ENCODE measurements at places on chromosomes 7 and 10.

GRCh38 chr7:55065511-55066229 is 46.9 kb downstream of the EGFR start:
- no peak for DNase-seq

- DNase-seq = peak; percentile 95
Measured at GRCh38 chr7:81684514-81685269, 85.2 kb downstream of the HGF start.

DNA sequence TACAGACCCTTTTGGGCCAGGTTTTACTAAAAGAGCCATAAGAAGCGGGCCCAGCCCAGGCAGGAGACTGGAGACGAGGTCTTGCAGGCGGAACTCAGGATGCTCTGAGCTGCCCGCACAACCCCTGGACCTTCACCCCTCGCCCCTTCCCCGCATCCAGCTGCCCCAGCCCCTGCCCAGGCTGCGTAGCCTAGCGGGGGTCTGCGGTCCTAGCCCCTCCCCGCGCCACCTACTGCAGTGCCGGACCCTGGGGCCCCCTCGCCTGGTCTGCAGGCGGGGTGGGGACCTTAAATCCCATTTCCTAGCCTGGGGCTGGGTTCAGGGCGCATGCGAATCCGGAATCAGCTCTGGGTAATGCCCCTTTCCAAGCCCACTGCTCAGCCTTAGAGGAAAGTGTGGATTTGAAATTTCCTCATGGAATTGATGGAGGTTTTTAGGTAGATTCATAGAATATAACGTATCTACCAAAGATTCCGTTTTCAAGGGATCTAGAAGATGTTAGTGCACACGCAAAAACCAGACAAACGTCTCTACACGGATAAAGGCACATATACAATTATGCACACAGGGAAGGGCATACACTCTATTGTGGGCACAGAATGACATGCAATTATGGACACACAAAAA is 546 bp upstream of the HOXA3 start:
- no peak for DNase-seq

GRCh38 chr10:100749309-100750217 is 4.2 kb downstream of the PAX2 start:
- DNase-seq = no peak

DNA sequence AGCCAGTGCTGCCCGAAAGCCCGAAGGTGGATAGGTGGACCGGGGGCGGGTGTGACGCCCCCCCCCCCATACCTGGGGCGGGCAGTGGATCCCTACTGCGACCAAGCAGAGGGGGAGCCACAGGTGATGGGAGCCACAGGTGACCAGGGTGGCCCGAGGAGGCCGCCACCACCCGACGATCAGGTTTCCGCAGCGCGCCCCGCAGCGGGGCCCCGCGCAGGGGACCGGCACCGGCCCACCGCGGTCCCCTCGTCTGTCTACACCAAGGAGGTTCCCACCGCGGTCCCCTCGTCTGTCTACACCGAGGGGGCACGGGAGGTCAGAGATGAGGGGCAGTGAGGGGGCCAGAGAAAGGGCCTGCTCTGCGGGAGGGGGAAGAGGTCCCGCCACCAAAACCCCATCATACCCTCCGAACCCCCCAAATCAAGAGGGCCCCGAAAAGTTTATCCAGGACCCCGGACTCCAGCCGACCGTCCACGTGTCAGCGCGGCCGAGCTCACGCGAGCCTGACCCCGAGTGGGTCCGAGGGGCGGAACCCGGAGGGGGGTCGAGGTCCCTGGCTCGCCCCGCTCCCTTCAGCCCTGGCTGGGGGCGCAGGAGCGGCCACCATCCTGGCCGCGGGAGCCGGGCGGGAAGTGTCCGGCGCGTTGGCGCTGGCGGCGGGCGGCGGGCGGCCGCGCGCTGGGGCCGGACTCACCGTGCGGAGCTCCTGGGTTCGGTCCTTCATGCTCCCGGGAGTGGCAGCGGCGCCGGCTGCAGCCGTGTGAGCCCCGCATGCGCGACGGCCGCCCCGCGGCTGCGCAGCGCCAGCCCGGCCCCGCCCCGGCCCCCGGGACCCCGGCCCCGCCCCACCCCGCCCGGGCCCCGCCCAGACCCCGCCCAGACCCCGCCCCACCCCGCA is at the start of gene STX1A:
Gene STX1A, minus strand, starts transcription at position 765 of the 901 bp plus-strand sequence. Its CDS starts 38 bp downstream, at position 727.
- DNase-seq = no peak

DNA sequence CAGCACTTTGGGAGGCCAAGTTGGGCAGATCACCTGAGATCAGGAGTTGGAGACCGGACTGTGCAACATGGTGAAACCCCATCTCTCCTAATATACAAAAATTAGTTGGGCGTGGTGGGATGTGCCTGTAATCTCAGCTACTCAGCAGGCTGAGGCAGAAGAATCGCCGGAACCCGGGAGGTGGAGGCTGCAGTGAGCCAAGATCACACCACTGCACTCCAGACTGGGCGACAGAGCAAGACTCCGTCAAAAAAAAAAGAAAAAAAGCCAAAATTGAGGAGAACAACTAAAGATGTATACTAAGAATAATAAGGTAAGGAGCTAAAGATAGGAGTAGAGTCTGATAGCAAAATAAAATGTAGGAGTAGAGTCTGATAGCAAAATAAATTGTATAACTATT is 251.0 kb downstream of the KCND2 start:
- DNase-seq = no peak

DNA sequence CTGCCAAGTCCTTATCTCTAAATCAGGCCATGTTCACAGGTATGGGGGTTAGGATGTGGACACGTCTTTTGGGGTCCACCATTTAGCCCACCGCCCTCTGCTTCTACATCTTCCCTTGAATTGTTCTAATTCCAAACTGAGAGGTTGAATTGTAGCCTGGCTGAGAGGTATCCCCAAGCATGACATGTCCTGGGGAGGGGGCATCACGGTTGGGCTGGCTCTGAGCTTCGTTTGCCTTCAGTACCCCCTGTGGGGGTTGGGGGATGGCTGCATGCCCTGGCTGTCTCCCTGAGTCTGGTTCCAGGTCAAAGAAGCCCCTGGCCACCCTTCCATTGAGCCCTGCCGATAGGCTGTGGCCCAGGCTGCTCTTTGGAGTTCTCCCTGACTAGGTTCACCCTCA is 204.6 kb downstream of the GLRX3 start:
- no peak for DNase-seq

DNA sequence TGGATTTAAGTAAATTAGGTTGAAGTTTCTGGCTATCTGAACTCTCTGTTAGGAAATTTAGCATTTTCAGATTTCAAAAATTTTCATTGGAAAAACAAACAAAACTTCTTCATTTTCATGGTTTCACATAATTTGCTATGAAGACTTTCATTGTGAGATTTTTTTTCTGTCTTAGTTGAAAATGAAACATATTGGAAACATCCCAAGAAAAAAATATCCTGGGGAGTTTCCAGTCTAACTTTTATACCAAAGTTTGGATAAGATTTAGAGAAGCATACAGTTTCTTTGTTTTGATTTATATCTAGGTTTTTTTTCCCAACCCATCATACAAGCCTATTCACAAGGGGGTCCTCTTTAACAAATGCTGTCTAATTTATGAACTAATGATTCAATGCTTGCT is 300.5 kb upstream of the SEMA3A start:
- DNase-seq = no peak

- DNase-seq = no peak
Measured at GRCh38 chr7:152313217-152313616, 122.6 kb downstream of the KMT2C start.

- no peak for DNase-seq
Measured at GRCh38 chr7:123627851-123628250, 26.2 kb downstream of the ASB15 start.

DNA sequence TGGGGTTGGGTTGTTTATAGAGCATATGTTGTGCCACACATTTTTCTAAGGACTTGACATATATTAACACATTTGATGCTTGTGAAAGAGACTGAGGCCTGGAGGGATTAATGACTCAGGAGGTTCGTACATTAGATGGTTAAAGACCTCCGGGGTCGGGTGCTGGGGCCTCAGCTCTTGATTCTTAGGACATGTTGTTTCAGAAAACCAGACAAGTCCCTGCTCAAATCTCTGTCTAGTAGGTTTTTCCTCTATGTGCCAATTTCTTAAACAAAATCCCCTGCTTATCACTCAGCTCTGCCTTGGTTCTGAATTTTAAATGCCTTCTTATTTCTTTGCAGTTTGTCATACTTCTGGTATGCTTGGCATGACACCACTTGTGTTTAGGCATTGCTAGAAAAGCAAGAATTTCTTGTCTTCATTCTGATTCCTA is 5.8 kb downstream of the UPP1 start:
- DNase-seq = no peak

DNA sequence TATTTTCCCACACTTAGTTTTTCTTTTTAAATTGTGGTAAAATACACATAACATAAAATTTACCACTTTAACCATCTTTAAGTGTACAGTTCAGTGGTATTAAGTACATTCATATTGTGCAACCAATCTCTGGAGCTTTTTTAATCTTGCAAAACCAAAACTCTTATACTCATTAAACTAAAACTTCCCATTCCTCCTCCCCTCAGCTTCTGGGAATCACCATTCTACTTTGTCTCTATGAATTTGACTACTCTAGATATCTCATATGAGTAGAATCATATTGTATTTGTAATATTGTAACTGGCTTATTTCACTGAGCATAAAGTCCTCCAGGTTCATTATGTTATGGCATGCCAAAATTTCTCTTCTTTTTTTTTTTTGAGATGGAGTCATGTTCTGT is 86.4 kb upstream of the JAZF1 start:
- DNase-seq = no peak

DNA sequence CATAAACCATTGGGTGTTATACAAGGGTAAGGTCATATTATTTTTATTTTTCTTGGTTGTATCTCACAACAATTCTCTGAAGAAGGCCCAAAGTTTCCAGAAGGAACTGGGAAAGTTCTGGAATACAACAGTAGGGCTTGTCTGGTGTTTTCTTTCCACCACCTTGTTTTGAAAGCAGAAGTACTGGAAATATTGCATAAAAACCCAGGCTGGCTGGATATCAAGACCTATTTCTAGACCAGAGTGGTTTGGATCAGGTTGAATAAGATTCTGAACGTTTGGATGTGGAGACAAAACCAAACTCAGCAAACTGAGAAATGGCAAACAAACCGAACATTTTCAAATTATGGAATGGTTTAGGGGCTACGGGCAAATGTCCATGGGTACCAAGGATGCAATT is 182.6 kb upstream of the FZD8 start:
- no peak for DNase-seq

GRCh38 chr10:20993389-20993788 is 96.3 kb upstream of the NEBL start:
- no peak for DNase-seq

- DNase-seq = no peak
Measured at GRCh38 chr10:34297541-34298345, 517.4 kb downstream of the PARD3 start.

DNA sequence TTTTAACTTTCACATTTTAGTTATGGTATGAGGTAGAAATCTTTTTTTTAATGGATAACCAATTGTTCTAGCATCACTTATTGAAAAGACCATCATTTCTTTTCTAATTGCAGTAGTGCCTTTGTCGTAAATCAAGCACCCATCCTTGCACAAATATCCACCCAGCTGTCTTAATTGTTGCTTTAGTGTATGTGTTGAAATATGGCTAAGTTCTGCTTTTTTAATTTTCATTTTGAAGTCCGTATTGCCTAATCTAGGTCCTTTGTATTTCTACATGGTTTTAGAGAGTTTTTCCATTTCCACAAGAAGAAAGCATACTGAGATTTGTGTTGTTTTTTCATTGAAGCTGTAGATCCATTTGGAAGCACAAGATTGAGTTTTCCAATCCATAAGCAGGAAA is 259.6 kb upstream of the SEMA3E start:
- DNase-seq = no peak

GRCh38 chr10:1362589-1363445 is 306.6 kb downstream of the WDR37 start:
- DNase-seq = no peak

DNA sequence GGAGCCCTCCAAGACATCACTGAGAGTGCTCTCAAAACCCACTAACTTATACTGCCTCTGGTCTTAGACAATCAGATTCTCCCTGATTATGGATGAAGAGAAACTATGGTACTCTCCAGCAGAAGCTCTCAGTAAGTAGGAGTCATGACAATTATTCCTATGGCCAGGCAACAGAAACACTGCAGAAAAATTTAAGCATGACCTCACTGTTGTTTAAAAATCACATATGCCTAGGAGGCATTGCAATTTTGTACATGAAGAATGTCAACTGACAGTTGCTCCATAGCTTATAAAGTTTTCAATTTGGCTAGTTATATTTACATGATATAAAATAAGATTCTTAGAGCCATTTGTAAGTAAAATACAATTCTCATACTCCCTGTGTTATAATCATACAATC is 105.9 kb upstream of the LSM8 start:
- DNase-seq = no peak
